ENCODE measurements at places on chromosomes 6 and 20.

DNA sequence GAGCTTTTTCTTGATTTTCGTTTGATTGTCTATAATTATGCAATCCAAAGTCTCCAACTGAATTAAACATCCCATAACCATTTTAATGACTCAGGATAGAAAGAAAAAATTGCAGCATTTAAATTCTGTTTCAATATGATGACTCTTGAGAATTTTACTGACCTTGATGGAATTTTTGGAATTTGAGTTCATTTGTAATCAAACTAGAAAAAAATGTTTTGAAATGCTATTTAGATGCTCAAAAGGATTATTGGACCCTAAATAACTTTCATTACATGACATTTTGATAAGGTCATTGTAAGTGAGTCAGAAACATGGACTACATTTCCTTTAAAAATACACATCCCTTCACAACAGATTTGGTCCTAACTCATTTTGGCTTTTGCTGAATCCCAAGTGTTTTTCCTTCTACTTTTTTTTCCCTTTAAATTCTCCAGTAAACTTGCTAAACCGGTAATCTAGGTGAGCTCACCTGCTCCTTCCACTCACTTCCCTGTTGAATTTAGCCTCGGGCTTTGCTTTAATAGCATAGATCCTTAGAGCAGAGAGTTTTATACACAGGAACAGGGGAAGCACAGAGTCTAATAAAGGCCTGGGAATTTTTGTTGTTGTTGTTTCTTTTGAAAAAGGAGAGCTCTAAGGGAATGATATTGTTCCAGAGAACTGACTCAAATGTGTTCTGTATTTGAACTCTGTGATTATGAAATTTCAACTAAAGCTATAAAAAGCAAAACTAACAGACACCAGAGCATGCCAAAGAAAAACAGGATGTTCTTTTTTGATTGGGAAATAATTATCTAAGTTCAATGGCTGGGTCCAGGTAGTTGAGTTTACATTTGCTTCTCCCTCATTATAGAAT lies 1088.2 kb upstream of the CITED2 start:
- DNase-seq, result peak; percentile 64

DNA sequence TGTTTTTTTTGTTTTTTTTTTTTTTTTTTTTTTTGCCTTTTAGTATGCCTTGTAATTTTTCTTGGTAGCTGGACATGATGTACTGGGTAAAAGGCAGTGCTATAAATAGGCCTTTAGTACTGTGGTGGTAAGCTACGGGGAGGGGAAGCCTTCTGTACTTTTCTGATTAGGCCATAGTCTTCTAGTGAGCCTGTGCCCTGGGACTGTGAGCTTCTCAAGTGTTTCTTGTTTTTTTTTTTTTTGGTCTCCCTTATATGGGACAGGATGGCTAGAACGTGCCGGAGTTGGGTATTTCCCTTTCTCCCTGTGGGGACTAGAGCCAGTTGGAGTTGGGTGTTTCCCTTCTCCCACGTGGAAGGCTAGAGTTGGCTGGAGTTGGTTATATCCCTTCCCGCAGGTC lies 59.4 kb upstream of the PRELID3B start:
- no peak for DNase-seq

GRCh38 chr6:25411316-25411950 lies 132.3 kb downstream of the CARMIL1 start:
- DNase-seq, result no peak

- DNase-seq, result peak; percentile 61
These were observed 8.1 kb downstream of the NEDD9 start for GRCh38 chr6:11224252-11224965.

- DNase-seq, result no peak
These were observed 8.4 kb upstream of the GABRR2 start for GRCh38 chr6:89323511-89323971.

GRCh38 chr6:160457823-160458222 lies 109.6 kb downstream of the SLC22A3 start:
- no peak for DNase-seq

DNA sequence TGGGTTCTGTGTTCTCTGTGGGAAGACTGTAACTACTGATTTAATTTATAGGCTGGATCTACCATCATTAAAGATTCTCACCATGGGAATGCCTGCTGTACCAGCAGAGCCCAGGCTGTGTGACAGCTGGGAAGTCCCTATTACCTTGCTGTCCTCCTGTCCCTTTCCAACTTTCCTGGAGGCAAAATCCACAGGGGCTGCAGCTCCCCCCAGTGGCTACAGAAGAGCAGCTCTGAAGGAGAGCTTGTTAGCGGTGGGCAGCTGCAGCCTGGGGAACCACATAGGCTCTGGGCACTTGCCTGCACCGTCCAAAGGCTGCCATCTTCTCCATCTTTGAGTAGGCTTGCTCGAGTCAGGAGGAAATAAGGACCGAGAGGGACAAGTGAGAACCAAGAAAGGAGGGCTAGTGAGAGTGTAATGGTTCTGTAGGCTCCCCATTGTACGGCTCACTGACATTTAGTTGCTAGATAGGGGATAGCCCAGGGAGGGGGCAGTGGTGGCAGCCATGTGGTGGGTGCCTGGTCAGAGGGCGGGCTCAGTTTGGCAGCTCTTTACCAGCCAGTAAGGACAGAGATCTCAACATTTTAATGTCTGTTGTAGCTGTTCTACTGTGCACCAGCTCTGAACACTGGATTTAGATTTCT lies 155.1 kb upstream of the MLIP start:
- DNase-seq, result peak; percentile 70

DNA sequence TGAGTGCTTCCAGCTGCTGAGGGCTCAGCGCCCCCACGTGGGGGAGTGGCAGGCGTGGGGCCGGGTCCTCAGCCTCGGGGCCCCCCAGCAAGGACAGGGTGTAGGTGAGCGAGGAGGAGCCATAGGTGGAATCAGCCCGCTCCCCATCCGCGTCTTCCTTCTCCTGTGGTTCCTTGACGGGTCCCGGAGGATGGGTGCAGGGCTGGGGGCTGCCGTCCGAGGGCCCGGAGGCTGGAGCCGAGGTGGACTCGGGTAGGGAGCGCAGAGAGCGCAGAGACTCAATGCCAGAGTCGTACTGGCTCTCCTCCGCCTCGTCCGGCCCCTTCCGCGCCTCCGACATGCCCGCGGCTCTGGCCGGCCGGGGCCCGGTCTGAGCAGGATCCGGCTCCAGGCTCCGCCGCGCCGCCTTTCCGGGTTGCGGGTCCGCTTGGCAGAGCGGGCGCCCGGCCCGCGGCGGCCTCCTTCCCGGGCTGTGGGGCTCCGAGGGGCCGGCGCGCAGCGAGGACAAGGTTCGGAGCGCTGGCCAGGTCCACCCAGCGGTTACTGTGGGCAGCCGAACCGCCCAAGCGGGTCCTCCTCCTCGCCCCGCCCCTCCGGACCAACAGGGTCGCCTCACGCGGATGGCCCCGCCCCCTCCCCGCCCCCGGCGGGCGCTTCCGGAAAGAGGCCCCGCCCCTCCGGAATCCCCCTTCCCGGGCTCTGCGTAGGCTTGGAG lies at the start of gene NFKBIE:
Gene NFKBIE (minus strand): TSS at position 545 of the 715 bp plus-strand sequence. CDS start 205 bp downstream, at position 340.
- peak; percentile 89 for DNase-seq

DNA sequence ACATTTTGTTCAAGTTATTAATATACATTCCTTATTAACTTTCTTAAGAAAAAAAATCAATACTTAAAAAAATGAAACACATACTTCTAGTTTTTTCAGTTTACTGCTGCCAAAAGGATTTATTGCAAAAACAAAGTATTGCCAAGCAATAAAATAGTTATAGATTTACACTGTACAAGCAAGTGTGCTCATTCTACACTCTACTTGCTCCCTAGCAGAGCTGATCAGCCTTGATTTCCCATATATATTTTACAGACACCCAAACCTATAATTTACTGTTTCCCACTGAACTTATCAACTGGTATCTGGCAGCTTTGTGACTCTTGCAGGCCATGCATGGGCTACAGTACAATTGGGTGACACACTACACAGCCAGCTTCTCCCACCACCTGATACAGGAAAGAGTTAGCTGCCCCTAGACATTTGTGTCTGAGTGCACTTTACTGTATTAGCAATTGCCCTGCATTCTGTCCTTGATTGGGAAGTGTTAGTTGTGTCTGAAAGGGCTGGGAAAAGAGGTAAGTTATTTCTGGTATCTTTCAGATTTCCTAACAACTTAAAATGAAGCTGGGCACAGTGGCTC lies 156.0 kb upstream of the BEND3 start:
- DNase-seq, result no peak

DNA sequence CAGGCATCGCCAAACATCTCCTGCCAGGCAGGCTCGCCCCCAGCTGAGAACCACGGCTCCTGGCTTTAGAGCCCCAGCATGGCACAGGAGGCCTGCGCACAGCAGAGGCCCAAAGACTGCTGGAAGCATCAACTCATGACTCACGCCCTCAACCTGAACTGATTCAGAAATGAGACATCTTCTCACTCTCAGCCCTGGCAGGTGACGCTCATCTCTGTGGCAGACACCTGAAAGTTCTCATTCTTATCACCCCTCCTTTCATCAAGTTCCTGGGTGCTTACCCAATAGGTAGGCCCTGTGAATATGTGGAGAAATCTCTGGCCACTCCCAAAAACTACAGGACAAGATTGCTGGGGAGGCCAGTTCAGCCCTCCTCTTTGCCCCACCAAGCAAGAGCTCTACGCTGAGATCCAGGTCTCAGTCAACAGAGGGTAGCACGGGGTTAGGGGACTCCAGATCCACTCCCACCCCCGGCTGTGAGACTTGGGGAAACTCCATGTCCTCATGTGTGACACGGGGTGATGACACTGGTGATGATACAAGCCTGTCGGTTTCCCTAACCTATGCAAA lies 11.3 kb downstream of the NFATC2 start:
- DNase-seq, result peak; percentile 38

DNA sequence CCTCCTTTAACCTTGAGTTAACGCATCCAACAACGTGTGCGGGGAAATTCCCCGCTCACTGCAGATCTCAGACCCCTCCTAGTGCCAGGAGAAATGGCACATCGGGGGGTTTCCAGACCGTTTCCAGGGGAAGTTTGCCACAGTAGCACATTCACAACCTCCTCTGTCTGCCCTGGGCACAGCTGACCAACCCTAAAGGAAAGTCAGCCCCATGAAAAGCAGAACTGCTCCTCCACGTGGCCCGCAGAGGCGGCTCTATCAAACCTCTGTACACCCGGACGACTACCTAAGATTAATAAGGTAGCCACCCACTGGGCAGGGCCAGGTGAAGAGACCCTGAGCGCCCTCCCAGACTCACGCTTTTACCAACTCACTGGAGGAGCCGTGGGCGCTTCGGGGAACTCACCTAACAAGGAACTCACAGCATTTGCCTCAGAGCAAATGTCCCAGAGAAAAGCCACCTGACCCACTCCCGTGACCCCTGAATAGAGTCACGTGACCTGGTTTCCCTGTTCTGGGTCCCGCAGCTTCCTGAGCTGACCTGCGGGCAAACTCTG lies 93.1 kb downstream of the PRND start:
- DNase-seq, result no peak

GRCh38 chr6:51613558-51613957 lies 473.9 kb downstream of the PKHD1 start:
- DNase-seq, result no peak

DNA sequence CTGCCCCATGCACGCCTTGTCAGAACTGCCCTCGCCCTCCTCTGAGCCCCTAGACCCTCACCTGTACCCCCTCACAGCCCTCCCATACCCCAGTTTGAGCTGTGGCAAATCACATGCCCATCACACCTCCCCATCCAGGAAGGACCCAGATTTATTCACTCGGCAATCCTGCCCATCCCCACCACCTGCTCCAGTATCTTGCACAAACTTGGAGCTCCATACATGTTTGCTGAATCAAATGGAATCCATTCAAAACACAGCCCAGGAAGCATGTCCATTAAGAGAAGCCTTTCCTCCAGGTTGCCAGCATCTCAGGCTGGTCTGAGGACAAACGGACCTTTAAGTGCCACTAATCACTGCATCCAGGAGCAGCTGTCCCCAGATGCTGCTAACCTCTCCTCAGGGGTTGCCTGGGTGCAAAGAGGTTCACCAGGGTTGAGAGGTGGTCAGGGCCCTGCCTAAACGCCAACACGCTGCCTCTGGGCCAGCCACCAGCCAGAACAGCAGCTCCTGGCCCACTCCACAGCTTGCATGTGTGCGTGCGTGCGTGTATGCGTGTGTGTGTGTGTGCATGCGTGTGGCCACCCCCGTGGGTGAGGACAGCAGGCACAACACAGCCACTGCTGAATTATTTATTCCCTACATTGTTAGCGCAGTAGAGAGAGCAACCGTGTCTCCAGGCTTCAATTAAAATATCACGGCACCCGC lies 31.0 kb downstream of the GRM4 start:
- DNase-seq, result no peak

- DNase-seq, result no peak
These were observed 182.5 kb downstream of the ATXN1 start for GRCh38 chr6:16578695-16579285.

GRCh38 chr20:19688031-19688806 lies 69.8 kb upstream of the RIN2 start:
- DNase-seq, result peak; percentile 91

DNA sequence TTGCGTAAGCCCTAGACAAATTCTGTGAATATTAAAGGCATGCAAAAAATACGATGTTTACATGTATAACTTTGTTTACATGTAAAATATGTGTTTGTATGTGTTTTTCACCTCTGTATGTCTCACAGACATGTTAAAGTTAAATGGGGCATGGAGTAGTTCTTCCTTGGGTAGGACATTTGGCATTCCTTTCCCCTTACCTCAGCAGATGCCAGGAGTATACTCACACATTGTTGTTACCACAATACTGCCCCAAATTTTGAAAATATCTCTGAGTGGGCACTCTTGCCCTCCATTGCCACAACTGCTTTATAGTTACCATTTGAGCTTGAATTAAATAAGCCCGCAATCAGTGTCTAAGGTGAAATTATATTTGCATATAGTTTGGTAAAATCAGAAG lies 147.5 kb downstream of the MYO6 start:
- DNase-seq, result no peak

GRCh38 chr6:93194480-93194879 lies 224.9 kb downstream of the EPHA7 start:
- no peak for DNase-seq

- DNase-seq, result no peak
These were observed 9.2 kb downstream of the SPATA2 start for GRCh38 chr20:49906101-49906604.

DNA sequence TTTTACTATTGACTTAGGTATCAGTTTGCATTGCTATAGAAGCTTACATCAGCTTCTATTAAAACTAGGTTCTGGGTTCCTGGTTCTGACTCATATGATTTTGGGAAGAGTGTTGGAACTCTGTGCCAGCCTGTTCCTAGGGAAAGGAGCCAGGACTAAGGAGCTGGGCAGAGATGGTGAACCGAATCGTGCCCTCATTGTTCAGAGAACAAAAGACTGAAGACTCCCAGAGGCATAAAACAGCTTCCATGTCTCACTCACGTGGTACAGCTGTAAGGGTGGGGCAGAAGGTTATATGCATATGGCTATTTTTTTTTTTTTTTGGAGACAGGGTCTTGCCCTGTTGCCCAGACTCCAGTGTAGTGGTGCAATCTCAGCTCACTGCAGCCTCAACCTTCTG lies 89.1 kb upstream of the THBS2 start:
- no peak for DNase-seq

GRCh38 chr6:5300206-5300764 lies 39.0 kb downstream of the FARS2 start:
- no peak for DNase-seq

GRCh38 chr20:62590309-62591121 lies 51.8 kb upstream of the SLCO4A1 start:
- DNase-seq, result no peak

GRCh38 chr6:122715725-122716124 lies 63.8 kb upstream of the FABP7 start:
- DNase-seq, result no peak

GRCh38 chr20:44357555-44358125 lies 2.1 kb downstream of the HNF4A start:
- no peak for DNase-seq

All from fibroblast of skin of scalp (primary cell).